Epithelial cell of esophagus (primary cell): ENCODE measurements at places on chromosomes 4 and X.
A peak's percentile ranks its signal among the peaks of the same experiment; 100 is the strongest.

DNA sequence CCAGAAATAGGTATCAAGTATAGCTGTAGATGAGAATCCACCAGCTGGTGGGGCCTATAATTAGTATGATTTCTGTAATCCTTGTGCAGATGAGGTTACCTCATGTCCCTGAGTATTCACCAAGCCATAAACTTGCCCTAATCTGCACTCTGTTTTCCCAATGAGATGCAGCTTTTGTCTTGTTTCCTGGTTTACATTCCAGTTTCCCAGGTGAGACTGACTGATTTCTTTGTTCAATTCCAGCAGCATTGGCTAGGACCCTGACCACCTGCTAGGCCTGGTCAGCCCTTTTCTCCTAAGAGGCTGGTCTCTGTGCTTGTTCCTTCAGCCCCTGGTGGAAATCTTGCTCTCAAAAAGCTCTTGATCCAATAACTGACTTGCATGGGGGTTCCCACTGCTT lies 44.6 kb downstream of the GABRB1 start:
- DNase-seq: peak; percentile 16

- peak; percentile 76 for DNase-seq
Measured at GRCh38 chrX:155949098-155949497, 48.4 kb upstream of the IL9R start.

DNA sequence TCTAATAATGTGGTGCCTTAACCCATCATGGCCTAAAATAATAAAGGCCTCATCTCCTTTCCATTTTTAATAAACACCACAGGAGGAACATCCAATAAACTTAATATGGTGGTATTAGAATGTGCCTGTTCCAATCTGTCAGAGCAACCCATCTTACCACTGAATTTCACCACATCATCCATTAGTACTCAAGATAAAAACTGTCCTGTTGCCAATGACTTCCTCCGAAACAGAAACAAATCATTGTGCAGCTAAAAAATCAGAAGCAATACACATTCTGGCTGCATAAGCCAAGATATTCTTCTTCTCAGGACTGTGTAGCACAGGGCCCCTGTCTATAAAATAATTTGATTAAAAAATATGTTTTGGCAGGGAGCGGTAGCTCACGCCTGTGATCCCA lies 18.5 kb downstream of the TLR10 start:
- no peak for DNase-seq

DNA sequence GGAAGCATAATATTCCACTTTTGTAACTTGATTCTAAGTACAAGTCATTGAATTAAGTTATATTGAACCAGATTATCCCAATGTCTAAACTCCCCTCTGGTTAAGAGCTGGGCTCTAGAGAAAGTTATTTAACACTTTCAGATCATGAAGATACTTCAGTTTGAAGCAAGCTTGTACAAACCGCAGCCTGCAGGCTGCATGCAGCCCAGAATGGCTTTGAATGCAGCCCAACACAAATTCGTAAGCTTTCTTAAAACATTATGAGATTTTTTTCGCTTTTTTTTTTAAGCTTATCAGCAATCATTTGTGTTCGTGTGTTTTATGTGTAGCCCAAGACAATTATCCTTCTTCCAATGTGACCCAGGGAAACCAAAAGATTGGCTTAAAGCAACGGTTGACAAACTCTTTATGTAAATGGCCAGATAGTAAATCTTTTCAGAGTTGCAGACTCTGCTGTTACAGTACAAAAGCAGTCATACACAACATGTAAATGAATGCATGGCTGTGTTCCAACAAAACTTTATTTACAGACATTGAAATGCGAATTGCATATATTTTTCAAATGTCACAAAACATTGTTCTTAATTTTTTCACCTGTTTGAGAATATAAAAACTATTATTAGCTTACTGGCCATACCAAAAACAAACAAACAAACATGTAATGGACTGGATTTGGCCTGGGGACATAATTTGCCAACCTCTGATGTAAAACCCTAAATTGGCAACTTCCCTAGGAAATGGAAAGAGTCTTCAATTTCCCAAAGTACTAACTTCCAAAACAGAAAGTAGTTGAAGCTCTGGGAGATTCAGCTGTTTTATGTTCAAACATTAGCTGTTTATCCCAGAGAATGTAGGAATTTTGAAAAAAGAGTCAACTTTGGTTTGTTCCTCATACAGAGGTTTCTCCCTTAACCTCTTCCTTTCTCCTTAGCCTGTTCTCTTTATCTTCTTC lies 201.1 kb upstream of the MBNL3 start:
- DNase-seq: no peak

DNA sequence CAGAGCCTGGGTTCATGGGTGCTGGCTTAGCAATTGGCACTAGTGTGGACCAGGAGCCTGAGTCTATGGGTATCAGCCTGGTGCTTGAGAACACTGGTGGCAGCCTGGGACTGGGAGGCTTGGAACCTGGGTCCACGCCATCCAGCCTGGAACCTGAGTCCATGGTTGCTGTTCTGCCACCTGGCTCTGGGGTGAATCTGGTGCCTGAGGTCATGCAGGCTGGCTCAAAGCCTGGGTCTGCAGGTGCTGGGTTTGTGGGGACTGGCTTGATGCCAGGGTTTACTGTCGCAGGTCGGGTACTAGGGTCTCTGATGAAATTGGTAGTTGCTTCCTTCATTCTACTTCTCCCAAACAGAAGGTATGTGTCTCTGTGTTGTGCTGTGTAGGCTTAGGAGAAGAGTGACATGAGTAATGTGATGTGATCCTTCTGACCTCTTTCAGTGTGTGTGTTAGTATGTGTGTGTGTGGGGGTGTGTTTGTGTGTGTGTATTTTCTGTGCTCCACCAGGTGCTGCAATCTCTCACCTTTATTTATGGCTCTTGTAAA lies 517.0 kb upstream of the EPHA5 start:
- no peak for DNase-seq

DNA sequence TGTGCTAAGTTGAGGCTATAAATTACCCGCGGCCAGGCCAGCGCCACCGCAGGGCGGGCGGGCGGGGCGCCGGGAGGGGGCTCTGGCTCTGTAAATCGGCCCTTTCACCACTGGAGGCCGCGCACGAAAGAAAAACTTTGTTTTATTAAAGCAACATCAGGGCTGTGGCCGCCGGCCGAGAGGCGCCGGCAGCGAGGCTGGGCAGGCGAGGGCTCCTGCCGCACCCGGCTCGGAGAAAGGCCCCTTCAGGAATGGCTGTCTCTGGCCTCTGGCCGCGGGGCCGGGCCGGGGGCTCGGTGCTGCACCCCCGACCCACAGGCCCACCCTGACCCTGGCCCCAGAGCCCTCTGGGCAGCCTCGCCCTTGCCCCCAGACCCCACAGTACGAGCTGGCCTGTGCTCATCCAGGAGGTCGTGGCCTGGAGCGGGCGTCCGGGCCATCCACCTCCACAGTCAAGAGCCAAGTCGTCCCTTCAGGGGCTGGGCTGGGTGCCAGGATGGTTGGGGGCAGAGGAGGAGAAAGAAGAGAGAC lies 29.5 kb upstream of the FGFR3 start:
- DNase-seq: no peak
